Ascending aorta (tissue), 2 donors: ENCODE measurements at places on chromosomes 1 and 21.

GRCh38 chr1:44151808-44152207, 10.4 kb upstream of the KLF18 start:
- DNase-seq, result no peak

- DNase-seq, result peak; percentile 77
Observed at GRCh38 chr1:21251773-21252471, 38.3 kb downstream of the ECE1 start.

GRCh38 chr1:193083365-193084088, 21.7 kb downstream of the GLRX2 start:
- DNase-seq, result no peak

- no peak for DNase-seq
Observed at GRCh38 chr1:177228693-177229065, 57.9 kb downstream of the BRINP2 start.

GRCh38 chr21:28072601-28073000, 920.1 kb downstream of the LTN1 start:
- no peak for DNase-seq

DNA sequence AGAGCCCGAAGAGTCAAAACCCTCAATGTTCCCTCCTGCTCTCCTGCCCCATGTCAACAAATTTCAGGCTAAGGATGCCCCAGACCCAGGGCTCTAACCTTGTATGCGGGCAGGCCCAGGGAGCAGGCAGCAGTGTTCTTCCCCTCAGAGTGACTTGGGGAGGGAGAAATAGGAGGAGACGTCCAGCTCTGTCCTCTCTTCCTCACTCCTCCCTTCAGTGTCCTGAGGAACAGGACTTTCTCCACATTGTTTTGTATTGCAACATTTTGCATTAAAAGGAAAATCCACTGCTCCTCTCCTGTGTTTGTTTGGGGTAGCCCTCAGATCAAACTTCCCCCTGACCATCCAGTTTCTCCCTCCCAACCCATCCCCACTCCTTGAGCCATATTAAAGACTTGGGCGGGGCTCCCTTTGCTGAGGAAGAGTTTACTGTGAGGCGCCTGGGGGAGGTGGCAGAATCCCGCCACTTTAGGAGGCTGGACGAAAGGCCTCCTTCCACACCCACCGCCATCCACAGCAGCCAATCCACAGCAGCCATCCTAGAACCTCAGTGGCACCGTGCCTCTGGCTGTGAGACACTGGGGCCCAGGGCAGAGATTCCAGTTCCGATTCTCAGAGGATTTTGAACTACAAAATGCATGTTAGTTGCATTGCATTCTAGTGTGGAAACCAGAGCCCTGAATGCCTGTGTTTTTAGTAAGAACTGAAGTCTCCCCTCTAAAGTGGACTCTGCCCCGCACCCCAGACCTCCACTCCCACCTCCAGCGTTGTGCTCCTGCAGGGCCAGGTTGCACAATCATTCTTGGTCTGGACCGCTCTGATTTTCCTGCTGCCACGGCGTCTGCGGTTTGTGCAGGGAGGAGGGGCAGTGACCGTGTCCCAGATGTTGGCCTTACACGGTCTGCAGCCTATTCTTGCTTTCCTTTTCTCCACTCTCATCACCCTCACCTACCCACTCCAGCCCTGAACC, 3.0 kb downstream of the OLFML3 start:
- peak; percentile 83 for DNase-seq

DNA sequence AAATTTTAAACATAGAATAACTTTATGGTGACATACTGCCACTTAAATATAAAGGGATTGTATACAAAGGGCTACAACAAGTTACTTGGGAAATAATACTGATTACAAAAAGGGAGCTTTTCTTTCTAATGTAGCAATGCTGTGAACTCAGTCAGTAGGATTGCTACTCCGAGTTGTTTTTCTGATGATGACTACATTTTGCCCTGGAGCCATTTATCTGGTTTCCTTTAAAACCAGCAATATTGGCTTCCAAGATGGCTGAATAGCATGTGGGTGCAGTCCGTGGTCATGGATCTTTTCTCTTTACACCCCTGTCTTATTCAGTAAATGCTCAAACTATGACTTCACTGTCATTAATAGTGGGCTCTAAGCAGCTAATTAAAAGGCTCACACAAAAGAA, 92.6 kb upstream of the NEK7 start:
- DNase-seq, result no peak

DNA sequence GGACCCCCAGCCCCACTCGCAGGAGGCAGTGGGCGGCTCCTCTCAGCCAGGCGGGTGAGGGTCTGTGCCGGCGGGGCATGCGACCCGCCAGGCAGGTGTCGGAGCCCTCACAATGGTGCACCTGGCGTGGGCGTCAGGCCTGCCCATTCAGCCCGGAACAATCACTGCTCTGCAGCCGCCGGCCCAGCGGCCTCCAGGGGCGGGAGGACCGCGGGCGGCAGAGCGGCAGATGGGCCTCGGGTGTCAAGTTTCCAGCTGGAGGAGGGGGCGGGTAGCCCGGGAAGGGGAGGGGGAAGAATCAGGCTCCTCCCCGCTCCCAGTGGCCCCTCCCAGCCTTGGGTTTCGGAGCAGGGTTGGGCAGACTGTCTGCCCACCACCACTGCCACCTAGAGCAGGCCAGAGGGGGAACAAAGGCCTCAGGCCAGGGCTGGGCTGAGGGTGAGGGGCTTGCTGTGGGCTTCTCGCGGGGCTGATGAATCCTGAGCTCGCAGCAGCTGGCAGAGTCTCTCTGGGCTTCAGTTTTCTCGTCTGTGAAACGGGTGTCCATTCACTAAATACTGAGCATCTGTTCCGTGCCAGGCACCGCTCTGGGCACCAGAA, 39.5 kb upstream of the CASZ1 start:
- no peak for DNase-seq

GRCh38 chr1:31761883-31762282, 2.3 kb downstream of the ADGRB2 start:
- DNase-seq, result no peak
